ENCODE measurements at places on chromosomes 2 and 18.

- DNase-seq = no peak
Observed at GRCh38 chr2:44296653-44297052, 21.4 kb downstream of the SLC3A1 start.

DNA sequence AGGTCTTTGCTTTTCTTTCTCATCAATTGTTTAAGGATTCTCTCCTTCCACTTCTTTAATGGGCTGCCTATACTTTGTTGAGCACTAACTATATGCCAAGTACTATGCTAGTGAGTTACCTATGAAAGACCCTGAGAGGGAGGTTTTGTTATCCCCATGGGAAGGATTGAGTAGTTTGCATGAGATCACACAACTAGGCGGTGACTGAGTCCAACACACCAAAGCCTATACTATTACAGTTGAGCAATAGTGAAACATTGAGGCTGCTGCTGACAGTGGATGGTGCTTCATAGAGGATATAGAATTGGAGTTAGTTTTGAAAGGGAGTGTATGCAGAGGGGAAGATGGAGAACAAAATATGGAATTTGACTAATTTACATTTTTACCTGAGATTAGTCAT, 15.8 kb downstream of the NABP1 start:
- no peak for DNase-seq

- peak; percentile 66 for DNase-seq
Observed at GRCh38 chr2:157302492-157303099, 23.0 kb downstream of the ERMN start.

GRCh38 chr2:212538305-212539071, at the start of gene ERBB4:
TSS of gene ERBB4 (minus strand) at chr2:212538802. CDS start at chr2:212538530, 272 bp downstream.
- no peak for DNase-seq

DNA sequence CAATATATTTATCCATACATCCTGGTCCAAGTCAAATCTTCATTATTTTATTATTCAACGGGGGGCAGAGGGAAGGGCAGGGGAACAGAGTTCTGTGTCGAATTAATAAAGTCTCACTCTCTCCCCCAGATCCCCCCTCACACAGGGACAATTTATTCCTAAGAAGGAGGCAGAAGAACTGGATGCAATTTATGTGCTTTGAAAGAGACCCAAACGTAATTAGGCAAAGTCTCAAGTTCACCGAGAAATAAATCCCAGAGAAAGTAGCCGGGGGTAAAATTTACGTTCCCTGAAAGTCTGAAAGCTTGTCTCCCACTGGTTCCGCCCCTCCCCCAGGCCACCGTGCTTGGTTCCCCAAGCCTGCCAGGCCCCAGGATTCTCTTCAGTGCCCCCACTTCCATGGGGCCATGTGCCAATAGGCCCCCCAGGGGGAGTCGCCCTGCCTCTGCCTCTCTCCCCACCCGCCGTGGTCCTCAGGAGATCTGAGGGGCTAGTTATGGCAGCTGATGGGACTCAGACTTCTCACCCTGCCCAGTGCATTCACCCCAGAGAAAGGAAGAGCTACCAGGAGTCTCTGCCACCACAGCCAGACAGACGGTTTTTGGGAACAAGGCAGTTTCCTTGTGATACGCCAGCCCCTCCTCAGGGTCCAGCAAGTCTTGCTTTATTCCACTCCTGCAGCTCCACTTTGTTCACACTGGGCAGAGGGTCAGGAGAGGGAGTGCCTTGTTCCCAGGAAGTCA, 215.5 kb downstream of the CYP26B1 start:
- DNase-seq = no peak

- peak; percentile 46 for DNase-seq
Observed at GRCh38 chr18:7633171-7633570, 66.1 kb downstream of the PTPRM start.

GRCh38 chr2:182642328-182642727, 73.7 kb upstream of the DNAJC10 start:
- peak; percentile 40 for DNase-seq

DNA sequence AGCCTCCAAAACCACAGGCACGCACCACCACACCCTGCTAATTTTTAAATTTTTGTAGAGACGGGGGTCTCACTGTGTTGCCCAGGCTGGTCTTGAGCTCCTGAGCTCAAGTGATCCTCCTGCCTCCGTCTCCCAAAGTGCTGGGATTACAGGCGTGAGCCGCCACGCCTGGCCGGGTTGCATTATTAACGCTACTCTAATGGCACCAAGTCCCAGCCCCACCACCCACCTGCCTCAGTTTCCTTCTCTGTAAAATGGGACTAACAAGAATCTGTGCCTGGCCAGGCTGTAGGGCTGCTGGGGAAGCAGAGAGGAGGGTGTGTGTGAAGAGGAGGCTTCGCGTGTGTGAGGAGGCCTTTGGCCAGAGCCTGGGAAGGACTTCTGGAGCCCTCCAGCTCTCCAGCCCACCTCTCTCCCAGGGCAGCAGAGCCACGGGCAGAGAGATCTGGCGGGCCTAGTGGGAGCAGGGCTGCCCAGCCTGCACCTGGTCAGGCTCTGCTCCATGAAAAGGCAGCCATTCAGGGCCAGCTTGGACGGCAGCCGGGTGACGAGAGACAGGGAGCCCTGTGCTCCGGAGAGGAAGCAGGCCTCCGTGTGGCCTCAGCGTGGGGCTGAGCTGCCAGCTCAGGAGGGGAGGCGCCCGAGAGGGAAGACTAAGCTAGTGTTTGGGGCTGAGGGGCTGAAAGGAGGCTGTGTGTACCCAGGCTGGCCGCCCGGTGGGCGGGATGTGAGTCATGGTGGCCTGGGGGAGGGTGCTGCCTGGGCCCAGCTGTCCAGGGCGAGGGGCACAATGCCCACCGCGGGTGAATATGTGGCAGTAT, 7.4 kb upstream of the B3GNT7 start:
- peak; percentile 69 for DNase-seq

DNA sequence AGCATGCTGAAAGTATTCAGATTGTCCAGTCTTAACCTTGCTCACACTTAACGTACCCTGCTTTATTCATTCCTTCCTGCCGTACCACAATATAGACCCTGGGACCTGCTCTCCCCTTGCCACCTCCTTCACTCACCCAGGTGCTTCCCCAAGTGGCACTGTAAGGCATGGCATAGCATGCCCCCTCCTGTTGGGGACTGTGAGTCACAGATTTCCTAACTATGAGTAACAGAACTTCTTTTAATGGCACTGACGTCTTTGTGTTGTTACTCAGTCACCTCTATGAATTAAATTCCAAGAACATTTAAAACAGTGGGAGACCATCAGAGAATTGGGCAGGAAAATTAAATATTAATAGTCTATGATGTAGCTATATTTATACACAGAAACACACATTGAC, 117.2 kb downstream of the CTNNA2 start:
- no peak for DNase-seq

DNA sequence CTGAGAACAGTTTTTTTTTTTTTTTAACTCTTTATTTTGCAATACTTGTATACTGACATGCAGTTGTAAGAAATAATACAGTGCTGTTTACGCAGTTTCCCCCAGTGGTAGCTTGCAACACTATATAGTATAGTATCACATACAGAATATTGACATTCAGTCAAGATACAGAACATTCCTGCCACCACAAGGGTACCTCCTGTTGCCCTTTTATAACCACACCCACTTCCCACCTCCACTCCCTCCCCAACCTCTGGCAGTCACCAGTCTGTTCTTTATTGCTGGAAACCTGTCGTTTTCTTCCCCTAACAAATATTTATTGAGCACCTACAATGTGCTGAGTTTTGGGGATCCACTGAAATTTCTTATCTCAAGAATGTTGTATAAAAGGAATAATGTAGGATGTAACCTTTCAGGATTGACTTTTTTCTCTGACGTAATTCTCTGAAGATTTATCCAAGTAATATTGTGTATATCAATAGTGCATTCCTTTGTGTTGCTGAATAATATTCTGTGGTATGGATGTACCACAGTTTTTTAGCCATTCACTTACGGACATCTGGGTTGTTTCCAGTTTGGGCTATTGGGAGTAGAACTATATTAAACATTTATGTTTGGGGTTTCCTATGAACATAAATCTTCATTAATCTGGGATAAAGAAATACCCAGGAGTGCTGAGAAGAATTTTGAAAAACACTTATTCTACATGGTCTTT, 51.4 kb upstream of the EML6 start:
- peak; percentile 23 for DNase-seq

DNA sequence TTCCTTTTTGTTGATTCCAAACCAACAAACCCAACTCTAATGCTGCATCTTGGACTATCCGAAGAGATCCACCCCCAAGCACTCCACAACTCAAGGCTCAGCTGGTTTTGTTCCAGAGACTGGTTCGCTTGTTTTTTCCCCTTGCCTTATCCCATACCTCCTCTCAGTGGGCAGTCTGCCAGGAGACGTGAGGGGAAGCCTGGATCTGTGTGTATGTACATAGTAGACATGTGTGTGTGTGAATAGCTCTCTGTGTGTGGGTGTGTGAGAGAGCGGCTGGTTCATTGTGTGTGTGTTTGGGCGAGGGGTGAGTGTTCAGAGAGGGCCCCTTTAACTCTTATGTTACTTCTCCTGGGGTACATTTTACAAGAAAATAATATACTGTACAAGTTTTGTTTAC, 94.4 kb downstream of the NRP2 start:
- no peak for DNase-seq

DNA sequence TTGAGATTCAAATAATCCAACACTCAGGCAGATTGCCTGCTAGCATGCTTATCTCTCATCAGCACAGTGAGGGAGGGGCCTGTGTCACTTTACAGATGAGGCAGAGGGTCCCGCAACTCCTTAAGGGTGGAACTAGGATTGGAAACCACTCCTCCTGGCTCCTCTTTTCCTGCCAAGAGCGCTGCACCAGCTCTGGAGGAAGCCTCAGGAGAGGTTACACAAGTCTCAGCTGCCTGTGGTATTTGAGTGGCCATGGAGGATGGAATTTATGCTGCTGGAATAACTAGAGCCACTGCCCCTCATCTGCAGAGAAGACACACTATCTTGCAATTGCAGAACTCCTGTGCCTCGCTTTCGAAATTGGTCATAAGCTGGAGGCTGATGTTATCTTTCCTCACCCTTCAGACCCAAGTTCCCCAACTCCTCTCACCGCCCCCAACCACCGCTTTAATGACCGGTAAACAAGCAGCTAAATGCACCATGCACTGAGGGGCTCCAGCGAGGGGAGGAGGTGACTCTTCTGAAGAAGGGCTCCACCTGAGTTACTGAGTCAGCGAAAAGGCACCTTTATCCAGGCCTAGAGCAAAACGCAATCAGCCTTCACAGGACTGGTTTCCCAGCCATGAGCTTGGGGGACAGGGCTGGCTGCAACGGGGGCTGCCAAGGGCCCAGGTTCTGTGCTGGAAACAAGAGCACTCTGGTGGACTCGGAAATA, 245.8 kb downstream of the SOX11 start:
- peak; percentile 22 for DNase-seq

DNA sequence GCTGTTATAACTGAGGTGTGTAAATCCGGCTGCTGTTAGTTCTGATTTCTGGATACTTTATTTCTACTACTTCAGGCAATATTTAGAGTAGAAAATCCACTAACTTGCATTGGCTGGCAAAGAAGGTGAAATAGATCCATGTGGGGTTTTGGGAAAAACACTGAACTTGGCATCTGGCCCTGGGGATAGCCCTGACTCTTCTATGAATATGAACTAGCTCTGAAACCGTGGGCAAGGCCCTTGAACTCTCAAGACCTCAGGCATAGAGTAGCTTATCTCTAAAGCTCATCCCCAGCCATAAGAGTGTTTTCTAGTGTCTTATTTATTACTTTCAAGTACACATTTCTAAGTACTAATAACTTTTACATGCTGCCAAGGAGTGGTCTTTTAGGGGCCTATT, 25.8 kb downstream of the PARD3B start:
- no peak for DNase-seq

- DNase-seq = no peak
Observed at GRCh38 chr18:23369266-23369665, 83.8 kb upstream of the RIOK3 start.

GRCh38 chr2:239930871-239931771, 94.0 kb downstream of the NDUFA10 start:
- DNase-seq = no peak

- peak; percentile 79 for DNase-seq
Observed at GRCh38 chr2:224278531-224278930, 123.4 kb downstream of the FAM124B start.

GRCh38 chr2:240397542-240397916, 37.9 kb upstream of the GPC1 start:
- DNase-seq = no peak

- no peak for DNase-seq
Observed at GRCh38 chr2:85194780-85195480, 61.7 kb downstream of the TCF7L1 start.

DNA sequence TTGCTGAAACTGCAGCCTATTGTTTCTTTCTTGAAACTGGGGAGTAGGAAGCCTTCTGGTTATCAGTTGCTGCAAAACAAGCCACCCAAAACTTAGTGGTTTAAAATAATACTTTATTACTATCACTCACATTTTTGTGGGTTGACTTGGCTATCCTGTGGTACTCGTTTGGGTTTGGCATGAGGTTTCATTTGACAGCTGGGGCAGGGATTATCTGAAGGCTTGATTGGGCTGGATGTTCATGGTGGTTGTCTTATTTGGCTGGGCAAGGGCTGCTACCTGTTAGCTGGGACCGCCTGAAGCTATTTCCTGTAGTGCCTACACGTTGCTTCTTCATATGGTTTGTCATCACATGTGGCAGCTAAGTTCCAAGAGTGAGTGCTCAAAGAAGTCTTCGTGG, 122.3 kb downstream of the PLCL1 start:
- DNase-seq = no peak

DNA sequence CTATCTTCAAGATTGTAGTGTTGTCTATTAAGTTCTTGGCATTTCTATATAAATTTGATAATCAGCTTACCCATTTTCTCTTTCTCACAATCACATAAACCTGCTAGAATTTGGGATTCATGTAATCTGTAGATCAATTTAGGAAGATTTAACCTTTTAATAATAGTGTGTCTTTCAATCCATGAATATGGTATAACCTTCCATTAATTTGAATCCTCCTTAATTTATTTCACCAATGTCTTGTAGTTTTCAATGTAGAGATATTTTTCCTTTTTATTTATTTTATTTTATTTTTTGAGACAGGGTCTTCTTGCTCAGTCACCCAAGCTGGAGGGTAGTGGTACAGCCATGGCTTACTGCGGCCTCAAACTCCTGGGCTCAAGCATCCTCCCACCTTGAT, 20.2 kb downstream of the SANBR start:
- no peak for DNase-seq

- peak; percentile 80 for DNase-seq
Observed at GRCh38 chr2:69741229-69741574, 732 bp upstream of the ANXA4 start.

GRCh38 chr18:79608999-79609461, 70.6 kb upstream of the CTDP1 start:
- DNase-seq = no peak

DNA sequence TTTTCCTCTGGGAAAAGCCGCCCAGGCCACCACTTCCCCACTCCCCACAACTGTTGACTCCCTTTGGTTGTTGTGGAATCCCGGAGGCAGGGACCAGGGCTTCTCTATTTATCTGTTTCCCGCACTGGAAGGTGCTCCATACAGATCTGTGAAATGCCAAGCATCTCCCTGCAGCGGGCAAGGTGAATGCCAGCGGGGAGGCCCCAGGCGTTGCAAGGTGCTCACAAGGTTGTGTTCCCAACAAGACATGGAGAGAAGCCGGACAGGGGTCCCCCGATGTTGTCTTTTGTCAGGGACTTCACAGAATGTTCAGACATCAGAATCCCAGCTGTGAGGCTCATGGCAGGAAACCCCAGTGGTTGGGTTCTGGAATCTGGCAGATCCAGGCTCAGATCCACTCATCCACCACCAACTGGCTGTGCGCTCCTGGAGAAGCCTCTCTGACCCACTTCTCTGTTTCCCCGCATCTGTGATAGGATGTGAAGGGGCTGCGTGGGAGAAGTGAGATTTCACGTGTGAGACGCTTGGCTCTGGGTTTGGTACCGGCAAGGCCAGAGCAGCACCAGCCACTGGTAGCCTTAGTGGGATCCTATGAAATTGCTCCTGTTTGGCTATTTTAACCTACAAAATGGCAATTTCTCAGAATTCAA, 8.6 kb upstream of the NEU2 start:
- DNase-seq = no peak
